ENCODE measurements at places on chromosomes 3 and 15.

- DNase-seq = peak; percentile 71
- H3K27me3 ChIP-seq = no peaks in the 10 kb centered on the region
- no peaks in the 10 kb centered on the region for H3K36me3 ChIP-seq
- H3K27ac ChIP-seq = peak overlapping the region; percentile 83
- H3K4me1 ChIP-seq = peaks cover 35% of the 10 kb centered on the region
Measured at GRCh38 chr3:100047455-100048141, 66.7 kb downstream of the FILIP1L start.

GRCh38 chr3:100954990-100955389 is 38.2 kb downstream of the ABI3BP start:
- H3K27ac ChIP-seq = no peak overlapping the region
- no peaks in the 10 kb centered on the region for H3K4me1 ChIP-seq
- H3K4me3 ChIP-seq = no peak overlapping the region
- no peaks in the 10 kb centered on the region for H3K27me3 ChIP-seq
- H3K36me3 ChIP-seq = no peaks in the 10 kb centered on the region
- peak; percentile 2 for DNase-seq

GRCh38 chr15:38631119-38632075 is 66.8 kb upstream of the RASGRP1 start:
- DNase-seq = no peak
- H3K4me1 ChIP-seq = peaks cover 13% of the 10 kb centered on the region
- H3K4me3 ChIP-seq = no peak overlapping the region
- no peaks in the 10 kb centered on the region for H3K36me3 ChIP-seq

DNA sequence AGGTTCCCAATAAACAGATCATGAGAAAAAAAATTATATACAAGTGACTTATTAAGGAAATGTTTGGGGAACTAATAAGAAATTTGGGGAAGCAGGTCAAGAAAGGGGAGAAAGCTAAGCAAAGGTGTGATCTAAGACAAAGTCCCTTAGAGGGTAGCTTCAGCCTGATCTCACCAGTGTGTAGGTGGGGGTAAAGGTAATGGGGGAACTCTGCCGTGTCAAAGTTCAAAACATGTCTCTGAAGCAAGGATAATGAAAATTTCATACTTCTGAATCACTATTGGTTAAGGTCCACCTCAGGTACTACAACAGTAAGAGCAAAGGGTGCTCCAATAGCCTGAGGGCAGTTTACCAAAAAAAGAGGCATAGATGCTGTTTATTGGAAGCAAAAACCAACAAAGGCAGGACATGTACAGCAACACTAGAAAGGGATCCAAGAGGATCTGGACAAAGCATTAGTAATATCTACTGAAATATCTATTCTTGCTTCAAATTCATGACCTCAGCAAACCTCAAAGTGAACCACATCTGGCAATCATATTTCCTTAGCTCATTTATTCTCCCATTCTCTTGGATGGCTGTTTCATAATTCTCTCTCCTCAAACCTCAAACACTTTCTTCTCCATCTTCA is 6.9 kb downstream of the ACAD11 start:
- H3K4me3 ChIP-seq = no peak overlapping the region
- H3K4me1 ChIP-seq = peaks cover 7% of the 10 kb centered on the region
- H3K27ac ChIP-seq = peak overlapping the region; percentile 29
- peak; percentile 65 for DNase-seq
- no peaks in the 10 kb centered on the region for H3K36me3 ChIP-seq

- no peak overlapping the region for H3K4me3 ChIP-seq
- peaks cover 25% of the 10 kb centered on the region for H3K36me3 ChIP-seq
- no peaks in the 10 kb centered on the region for H3K27me3 ChIP-seq
- no peak overlapping the region for H3K27ac ChIP-seq
- H3K4me1 ChIP-seq = no peaks in the 10 kb centered on the region
- no peak for DNase-seq
Measured at GRCh38 chr3:142356818-142357217, 91.0 kb downstream of the XRN1 start.

All from small intestine (tissue), 16 donors.